ENCODE measurements at places on chromosomes 7 and 10.
A peak's percentile ranks its signal among the peaks of the same experiment; 100 is the strongest.

GRCh38 chr10:47065903-47066302, 154.7 kb downstream of the PTPN20 start:
- no peak for DNase-seq

GRCh38 chr10:51403521-51403920, 295.9 kb downstream of the CSTF2T start:
- peak; percentile 51 for DNase-seq

- DNase-seq: no peak
Measured at GRCh38 chr10:119478811-119479341, 63.6 kb downstream of the RGS10 start.

DNA sequence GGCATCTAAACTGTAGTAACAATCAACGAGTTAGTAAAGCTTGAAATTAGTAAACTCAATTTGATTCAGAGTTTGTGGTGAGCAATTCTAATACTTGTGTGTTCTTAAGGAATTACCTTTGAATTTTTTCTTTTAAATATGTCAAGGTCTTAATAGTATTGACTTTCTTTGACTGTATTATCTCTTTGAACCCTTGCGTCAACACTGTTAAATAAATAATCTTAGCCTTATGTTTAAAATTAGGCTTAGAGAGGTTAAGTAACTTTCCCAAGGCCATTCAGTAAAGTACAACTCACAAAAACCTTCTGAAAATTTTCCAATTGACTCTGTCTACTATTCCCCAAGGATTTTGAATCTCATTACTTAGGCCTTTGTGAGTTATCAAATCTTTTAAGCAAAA, 716.4 kb downstream of the NRG3 start:
- no peak for DNase-seq

GRCh38 chr10:128064108-128064969, 61.9 kb downstream of the MKI67 start:
- peak; percentile 42 for DNase-seq

DNA sequence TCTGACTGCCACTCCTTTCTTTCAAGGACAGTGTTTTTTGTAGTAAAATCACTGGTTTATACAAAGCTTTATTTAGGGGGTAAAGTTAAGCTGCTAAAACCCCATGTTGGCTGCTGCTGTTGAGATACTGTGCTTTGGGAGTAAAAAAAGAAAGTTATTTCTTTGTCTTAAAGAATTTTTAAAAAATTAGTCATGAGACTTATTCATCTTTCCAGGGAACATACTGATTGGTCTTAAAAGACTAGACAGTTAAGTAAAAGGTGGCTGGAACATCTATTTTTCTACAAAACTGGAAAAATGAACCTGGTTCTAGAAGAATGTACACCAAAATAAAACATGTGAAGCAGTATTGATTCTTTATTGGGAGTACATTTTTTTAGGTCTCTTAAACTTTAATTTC, 20.6 kb downstream of the BBIP1 start:
- peak; percentile 13 for DNase-seq

- no peak for DNase-seq
Measured at GRCh38 chr10:106107706-106108105, 1056.8 kb downstream of the SORCS1 start.

GRCh38 chr7:73995330-73995729, 32.6 kb upstream of the ELN start:
- DNase-seq: peak; percentile 80

DNA sequence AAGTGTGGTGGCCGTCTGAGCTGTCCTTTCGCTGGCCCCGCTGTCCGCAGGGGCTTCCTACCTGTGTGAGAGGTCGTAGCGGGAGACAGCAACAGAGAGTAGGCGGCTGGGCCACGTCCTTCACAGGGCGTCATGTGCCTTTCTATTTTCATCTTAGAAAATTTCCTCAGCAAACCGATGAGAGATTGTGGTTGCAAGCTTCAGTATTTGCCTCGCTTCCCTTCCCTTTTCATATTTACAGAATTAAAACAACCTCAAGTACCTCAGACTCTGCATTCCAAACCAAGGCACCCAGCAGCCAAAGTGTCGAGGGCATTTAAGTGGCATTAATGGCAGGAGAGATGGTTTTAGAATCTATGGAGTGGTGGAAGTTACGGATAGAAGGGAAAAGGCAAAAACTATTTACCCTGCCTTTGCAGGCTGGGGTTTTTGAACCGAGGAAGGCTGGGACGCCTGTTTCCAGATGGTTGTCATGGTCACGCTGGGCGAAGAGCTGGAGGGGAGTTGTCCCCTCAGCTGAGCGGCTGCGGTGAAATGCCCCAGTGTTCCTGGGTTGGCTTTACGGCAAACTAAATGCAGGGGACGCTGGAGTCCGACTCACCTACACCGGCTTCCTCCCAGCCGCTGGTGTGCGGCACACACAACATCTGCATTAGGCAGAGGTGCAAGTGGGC, 41.9 kb downstream of the WIPI2 start:
- DNase-seq: no peak

GRCh38 chr10:7315906-7316305, 94.9 kb downstream of the SFMBT2 start:
- DNase-seq: no peak

DNA sequence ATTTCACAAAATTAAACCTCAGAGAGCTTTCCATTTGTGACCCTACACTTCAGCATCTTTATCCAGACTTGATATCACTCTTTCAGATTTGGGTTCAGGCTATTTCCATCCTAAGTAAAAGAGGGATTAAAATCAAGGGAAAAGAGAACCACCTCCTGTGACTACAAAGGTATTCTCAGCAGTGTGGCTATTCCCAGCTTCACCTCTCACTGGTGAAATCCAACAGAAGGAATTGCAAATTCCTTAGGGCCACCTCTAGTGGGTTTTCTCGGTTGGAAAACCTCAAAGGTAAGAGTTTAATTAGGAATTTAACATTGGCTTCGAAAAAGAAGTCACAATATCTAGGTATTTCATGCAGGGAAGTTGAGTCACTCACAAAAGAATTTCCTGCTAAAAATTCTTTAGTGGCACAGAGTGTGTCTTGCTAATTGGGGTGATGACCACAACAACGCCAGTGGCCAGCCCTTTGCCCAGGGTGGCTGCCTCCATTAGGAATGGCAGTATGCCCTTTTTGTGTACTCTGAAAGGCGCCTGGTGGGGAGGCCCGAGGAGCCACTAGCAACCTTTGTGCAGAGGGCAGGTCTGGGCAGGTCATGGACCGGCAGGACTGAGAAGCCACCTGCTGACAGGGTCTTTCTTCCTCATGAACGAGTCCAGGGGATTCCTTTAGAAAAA, 52.2 kb downstream of the SEM1 start:
- no peak for DNase-seq

- no peak for DNase-seq
Measured at GRCh38 chr7:80581486-80582260, 56.8 kb upstream of the CD36 start.

DNA sequence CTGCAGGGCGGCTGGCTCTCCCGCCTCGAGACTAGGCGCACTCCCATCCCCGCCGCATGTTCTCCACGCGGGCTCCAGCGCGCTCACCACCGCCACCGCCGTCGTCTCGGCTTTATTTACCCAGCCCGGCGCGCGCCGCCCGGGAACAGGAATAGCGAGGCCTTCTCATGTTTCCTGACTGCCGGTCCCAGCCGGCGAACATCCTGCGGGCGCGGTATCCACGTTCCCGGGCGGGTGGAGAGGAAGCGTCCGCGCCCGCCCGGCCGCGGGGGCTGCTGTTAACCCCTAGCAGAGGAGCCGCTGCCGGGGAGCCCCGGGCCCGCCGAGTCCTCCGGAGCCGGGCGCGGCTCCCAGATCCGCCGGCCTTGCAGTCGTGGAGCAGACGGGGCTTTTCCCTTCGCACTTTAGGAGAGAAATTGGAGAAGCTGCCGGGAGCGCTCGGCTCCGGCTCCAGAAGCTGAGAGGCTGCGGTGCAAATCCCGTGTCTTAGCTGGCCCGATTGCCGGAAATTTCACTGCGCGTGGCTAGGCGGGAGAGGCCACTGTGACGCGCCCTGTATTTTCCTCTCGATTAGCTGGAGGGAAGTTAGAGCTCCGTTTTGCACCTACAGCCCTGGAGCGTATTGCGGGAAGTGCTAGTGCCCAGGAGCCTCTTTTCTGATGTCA, at the start of gene MKX:
Gene MKX (minus strand): TSS at position 88 of the 665 bp plus-strand sequence. CDS start 2,404 bp downstream, outside the sequence.
- peak; percentile 97 for DNase-seq

DNA sequence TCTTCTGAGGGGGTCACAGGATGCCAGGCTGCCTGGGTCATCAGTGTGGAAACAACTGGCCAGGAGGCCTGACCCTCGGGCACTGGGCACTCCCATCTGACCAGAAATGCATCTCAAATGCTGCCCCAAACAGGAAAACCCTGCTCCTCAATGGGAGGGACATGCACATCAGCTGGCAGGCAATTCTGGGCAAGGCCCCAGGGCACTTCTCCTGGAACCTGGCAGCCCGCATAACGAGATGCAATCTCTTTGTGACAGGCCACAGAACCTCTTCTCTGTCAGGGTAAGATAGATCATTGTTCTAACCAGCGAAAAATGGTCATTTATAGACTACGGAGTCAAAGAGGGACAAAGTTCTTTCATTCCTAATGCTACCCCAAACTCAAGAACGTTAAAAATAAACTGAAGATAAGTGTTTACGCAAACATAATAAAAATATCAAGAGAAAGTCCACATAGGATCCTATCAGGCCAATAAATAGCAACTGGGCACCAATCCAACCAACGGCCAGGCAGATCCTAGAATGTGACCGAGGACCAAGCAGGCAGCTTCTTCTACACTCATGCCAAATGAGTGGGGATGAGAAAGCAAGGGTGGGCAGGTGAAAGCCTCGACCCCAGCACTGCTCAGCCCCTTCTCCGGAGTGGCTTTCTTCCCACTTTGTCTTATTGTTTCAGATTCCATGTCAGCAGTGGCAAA, 212.3 kb downstream of the TCERG1L start:
- no peak for DNase-seq

DNA sequence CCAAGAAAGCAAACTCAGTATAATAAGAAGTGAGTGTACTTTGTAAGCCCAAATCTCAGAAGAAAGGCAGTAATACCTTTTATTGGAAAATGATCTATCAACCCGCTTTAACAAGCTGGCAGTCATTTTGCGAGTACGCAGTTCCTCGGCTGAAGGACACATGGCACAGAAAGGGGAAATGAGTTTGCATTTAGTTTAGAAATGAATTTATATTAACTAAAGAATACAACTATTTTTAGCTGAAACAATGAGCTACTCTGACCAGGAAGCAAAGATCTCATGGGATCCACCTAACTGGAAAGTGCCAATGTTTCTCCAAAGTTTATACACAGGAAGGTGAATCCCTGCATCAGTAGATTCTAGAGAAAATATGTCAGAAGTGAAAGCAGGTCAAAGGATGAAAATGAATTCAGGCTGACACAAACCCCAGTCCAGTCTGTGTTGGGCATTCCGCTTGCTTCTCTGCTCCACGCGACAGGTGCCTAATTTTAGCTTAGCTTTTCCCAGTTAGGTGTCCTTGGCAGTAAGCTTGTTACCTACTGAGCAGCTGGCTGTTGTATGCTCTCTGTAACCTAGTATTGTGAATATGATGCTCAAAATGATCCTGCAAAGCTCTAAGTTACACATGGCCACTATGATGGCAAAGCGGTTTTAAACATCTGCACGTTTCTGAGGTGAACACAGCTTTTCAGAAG, 112.8 kb downstream of the LARP4B start:
- DNase-seq: no peak

DNA sequence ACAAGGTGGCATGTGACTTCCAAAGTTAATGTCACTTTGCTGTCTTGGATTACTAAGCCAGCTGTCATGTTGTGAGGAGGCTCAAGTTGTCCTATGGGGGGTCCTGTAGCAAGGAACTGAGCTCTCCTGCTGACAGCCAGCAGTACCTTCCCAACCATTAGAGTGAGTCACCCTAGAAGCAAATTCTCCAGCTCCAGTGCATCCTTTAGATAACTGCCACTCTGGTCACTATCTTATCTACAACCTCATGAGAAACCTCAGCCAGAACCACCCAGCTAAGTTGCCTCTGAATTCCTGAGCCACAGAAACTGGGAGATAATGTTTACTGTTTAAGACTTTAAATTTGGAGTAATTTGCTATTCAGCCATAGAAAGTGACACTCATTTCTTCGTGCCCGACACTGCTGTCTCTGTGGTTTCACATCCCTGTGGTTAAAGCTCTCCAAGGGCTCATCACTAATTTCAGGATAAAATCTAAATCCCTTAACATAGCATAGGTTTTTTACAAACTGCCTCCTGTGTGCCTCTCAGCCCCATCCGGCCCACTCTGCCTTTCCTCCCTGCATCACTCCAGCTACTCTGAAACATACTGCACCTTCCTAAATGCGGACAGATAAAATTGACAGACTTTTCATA, 83.5 kb downstream of the PRR15 start:
- no peak for DNase-seq

DNA sequence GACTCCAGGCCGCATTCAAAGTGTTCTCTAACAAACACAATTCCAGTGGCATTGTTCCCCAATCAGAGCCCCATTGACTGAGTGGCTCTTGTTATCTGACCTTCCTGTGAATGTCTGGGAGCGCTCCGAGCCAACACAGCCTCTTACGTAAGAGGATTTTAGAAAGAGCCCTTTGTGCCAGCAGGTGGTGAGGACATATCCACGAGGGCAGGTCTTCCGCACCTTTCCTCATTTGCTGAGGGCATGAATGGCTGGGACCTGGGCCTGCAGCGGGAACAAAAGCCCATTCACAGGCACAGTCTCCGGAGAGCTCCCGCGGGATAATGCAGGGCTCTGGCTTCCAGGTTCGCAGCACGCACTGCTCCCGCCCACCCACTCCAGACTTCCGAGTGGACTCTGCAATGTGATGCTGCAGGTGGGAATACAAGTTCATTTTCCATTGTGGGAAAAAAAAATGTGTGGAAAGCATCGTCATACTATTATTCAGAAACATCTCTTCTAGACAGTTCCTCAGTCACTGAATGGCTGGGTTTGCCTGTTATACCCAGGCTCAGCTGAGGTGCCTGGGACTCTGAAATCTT, 295.0 kb upstream of the IGFBP3 start:
- no peak for DNase-seq

DNA sequence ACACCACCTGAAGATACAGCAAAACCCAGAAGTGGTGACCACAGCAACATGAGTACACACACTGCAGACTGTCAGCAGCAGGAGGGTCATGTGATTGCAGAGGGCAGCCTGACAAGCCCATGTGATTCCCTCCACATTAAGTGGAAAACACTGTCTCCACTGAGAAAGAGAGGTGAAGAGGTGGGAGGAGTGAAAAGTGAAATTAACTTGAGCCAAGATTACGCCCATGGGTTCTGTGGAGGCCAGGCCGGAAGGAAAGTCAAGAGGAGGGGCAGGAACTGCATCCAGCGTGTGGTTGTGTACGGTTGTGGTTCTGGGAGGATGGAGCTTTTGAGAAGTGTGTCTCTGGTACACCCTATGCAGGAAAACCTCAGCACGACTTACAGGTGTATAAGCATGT, 138.5 kb downstream of the PLXNA4 start:
- DNase-seq: no peak

DNA sequence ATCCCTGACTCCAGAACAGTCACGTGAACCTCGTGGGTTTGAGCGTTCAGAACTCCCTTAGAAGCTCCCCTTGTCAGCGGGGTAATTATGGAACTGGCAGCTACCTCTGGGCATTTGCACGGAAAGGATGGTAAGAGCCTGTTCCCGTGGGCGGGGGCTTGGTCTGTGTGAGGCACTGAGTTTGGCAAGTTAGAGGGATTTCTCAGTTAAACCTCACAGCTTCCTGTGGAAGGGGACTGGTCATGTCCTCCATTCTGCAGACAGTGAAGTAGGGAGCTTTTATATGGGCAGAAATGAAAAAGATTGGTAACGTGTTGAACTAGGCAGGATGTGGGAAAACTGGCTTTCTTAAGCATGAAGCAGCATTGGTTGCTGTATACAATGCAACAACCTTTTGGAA, 16.0 kb downstream of the PALD1 start:
- DNase-seq: no peak

All from adipocyte (in vitro differentiated cells).